HAP-1 (cell line): ENCODE measurements at places on chromosomes 1 and 21.

DNA sequence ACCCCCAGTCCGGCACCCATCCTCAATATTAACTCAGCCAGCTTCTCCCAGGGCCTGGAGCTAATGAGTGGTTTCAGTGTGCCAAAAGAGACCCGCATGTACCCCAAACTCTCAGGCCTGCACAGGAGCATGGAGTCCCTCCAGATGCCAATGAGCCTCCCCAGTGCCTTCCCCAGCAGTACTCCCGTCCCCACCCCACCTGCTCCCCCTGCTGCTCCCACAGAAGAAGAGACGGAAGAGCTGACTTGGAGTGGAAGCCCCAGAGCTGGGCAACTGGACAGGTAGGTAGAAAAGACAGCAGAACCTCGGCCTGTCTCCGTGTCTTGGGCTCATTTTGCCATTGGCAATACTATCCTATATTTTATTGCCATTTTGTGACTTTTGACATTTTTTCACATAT is 45.4 kb upstream of the IPO9 start:
- no peak for DNase-seq

GRCh38 chr1:187696073-187696472 is 867.3 kb downstream of the PLA2G4A start:
- no peak for DNase-seq

- DNase-seq: no peak
Observed at GRCh38 chr1:59718064-59718988, 96.4 kb upstream of the HOOK1 start.

DNA sequence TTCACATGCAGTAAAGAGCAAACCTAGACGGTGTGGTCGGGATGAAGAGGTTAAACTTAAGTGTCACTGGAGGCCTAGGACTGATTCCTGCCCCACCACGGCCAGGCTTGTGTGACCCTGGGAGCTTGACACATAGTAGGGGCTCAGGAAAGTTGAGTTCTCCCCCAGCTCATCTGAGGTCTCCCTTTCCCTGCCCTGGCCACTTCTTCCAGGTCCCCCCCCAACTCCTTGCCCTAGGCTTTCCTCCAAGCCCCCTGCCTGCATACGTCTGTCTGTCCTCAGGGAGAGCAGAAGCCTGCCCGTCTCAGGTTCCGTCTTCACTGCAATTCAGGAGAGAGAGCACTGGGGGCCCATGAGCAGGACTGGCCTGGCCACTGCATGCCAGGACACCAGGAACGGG is 225.8 kb downstream of the PTPRU start:
- DNase-seq: no peak

- DNase-seq: no peak
Observed at GRCh38 chr1:3072391-3073185, 3.6 kb downstream of the PRDM16 start.

GRCh38 chr1:242004751-242005495 is 6.0 kb upstream of the MAP1LC3C start:
- DNase-seq: peak; percentile 23

GRCh38 chr1:221419513-221420095 is 322.3 kb downstream of the DUSP10 start:
- no peak for DNase-seq

GRCh38 chr1:116754198-116754977 is at the start of gene CD2:
TSS of gene CD2 (plus strand) at chr1:116754430. CDS start at chr1:116754493, 63 bp downstream.
- DNase-seq: no peak

GRCh38 chr1:232949636-232950196 is 695 bp upstream of the NTPCR start:
- DNase-seq: no peak

DNA sequence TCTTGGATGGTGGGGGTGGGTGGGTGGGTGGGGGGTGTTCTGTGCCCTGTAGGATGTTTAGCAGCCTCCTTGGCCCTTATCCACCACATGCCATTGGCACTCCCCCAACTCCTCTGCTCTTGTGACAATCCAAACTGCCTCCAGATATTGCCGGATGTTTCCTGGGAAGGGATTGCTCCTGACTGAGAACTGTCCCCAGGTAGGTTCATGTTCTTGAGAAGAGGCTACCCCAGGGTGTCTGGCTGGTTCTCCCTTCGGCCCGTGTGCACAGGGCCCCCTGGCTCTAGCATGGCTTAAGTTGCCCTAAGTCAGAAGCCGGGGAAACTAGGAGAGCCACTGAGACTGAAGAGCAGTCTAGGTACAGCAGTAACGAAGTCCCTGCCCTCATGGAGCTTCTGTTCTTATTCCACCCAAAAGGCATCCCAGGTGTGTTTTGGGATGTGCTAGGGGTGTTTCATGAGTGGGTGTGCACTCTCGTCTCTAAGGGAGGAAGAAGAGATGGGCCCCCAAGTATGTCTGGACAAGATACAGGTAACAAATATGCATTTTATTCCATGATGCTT is 19.8 kb upstream of the THRAP3 start:
- DNase-seq: no peak

DNA sequence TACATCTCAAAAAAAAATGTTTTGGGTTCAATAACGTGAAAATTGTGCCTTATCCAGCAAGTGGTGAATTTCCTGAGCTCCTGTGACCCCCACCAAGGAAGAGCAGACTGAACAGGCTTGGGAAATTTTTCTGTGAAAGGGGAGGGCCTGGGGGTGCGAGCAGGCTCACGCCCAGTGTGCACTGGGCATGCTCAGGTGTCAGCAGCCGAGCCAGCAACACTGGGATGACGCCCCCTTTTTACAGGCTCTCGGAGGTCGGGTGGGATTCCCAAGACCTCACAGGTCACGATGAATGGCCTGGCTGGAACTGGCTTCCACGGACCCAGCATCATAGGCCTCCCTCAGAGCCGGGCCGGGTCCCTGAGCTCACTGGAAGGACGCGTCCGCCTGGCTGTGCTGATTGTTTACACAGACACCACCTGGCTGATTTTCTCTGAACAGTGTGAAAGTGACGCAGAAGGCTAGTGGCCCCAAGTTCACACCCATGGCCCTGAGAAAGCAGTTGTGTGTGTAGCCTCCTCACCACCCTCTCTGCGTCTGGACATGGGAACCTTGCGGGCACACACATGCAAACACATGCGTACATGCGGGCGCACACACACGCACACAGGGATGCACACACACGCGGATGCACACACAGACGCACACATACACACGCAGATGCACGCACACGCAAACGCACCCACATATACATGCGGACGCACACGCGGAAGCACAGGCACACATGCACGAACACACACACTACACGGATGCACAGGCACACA is 9.2 kb downstream of the CSTB start:
- DNase-seq: no peak

- no peak for DNase-seq
Observed at GRCh38 chr1:221449801-221450470, 292.0 kb downstream of the DUSP10 start.

DNA sequence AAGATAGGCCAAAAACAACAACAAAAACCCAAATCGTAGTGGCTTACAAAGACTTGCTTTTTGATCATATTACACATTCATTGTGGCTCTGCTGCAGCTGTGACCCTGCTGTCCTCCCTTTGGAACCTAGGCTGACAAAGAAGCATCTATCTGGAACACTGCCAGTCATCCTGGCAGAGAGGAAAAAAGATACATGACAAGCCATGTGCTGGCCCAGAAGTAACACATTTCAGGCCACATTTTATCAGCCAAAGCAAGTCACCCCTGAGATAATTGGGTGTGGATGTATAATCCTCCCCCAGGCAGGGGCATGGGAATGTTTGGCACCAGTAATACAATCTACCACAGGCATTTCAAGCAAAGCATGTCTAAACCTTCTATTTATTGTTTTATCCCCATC is 37.2 kb upstream of the AGO1 start:
- no peak for DNase-seq

DNA sequence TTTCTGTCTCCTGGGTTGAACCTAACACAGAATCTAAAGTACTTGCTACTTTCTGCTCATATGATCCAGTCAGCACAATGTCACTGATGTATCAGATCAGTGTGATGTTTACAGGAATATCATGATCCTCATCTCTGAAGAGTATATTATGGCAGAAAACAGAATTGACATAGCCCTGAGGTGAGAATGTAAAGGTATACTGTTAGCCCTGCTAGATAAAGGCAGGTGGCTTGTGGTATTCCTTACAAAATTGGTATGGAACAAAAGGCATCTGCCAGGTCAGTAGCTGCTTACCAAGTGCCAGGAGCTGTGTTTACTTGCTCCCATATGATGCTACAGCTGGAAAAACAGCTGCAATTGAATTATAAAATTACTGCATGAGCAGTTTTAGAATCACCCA is 30.5 kb downstream of the AADACL4 start:
- no peak for DNase-seq

DNA sequence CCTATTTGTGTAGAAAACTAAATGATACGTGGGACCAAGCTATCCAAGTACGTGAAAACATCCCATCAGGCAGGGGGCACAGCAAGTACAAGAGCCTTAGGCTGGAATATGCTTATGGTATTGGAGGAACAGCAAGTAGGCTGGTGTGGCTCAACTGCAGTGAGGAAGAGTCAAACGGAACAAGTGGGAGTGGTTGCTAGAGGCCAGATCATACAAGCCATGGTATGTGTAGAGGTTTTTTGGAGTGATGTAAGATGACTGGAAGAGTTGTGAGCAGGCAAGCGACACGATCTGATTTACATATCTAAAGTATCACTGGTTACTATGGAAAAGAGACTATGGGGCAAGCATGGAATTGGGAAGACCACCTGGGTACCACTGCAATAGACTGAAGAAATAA is 27.8 kb downstream of the ELK4 start:
- DNase-seq: no peak

DNA sequence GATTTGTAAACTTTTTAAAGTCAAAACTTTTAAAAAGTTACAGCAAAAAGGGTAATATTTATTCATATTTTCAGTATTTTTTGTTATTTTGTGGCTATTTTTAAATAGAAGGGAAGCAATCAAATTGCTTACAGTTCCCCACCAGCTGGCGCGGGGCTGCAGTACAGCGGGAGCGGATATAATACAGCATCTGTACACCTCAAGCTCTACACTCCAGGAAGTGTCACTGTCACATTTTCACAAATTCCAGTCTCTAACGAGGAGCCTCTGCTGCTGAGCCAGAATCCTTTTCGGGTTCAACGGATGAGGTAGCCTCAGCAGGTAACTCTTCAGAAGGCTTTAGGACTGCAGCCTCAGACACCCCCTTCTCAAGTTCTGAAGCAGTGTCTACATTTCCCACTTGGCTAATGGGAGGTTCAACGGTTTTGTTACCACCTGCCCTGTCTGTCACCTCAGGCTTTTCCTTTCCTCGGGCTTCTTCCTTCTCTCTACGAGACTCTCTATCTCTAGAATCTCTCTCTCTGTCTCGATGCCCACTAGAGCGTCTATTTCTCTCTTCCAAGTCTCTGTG is 11.7 kb downstream of the SOD1 start:
- DNase-seq: no peak

GRCh38 chr1:243746751-243747150 is 103.3 kb downstream of the AKT3 start:
- DNase-seq: peak; percentile 60

DNA sequence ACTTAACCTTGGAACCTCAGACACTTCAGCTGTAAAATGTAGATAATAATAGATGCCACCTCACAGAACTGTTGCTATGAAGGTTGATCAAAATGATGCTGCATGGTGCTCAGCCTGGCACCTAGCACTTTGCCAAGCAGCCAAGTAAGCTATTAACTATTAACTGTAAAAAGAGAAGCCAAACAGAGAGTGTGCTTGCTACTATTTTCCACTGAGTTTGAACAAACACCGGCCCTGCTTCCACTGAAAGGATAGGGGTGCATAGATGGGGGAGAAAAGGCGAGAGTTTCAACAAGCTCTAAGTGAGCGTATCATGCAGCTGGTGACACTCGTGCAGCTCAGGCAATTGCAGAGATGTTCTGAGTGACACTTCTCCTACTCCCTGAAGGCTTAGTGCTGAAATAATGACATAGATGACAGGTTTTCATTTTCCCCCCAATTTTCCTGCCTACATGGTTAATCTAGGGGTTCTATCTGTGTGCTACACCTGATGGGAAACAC is 78.2 kb downstream of the GPR88 start:
- no peak for DNase-seq

DNA sequence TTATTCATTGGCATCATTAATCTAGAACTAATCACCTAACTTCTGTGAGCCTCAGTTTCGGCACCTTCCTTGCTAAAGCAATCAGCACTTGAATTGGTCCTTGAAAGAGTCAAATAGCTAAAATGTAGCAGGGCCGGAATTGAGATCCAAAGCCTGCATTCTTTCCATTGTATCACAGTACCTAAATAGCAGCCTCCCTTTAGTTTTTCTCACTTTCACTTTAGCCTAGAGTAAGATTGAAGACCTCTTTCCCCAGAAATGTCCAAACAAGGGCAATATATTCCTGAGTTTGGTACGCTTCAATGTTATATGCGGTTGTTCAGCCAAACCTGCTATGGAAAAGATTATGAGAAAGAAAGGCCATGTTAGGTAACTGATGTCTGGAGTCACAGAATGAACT is 121.9 kb upstream of the BMP8A start:
- no peak for DNase-seq

DNA sequence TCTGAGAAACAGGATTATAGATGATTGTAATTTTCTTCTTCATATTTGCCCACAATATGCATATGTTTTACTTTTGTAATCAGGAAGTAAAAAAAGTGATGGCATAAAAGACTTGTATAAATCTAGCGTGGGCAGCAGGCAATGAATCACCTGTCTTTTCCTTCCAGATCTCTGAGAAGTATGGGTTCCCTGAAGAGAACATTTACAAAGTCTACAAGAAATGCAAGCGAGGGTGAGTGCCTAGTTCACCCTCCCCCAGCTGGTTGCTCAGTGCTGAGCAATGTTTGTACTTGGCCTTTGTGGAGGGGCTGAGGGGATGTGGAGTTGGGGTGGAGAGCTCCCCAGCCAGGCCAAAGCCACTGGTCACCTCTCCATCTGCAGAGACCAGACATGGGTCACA is 30.7 kb downstream of the GRHL3 start:
- DNase-seq: no peak

- no peak for DNase-seq
Observed at GRCh38 chr1:25649505-25650288, 33.1 kb downstream of the MAN1C1 start.

DNA sequence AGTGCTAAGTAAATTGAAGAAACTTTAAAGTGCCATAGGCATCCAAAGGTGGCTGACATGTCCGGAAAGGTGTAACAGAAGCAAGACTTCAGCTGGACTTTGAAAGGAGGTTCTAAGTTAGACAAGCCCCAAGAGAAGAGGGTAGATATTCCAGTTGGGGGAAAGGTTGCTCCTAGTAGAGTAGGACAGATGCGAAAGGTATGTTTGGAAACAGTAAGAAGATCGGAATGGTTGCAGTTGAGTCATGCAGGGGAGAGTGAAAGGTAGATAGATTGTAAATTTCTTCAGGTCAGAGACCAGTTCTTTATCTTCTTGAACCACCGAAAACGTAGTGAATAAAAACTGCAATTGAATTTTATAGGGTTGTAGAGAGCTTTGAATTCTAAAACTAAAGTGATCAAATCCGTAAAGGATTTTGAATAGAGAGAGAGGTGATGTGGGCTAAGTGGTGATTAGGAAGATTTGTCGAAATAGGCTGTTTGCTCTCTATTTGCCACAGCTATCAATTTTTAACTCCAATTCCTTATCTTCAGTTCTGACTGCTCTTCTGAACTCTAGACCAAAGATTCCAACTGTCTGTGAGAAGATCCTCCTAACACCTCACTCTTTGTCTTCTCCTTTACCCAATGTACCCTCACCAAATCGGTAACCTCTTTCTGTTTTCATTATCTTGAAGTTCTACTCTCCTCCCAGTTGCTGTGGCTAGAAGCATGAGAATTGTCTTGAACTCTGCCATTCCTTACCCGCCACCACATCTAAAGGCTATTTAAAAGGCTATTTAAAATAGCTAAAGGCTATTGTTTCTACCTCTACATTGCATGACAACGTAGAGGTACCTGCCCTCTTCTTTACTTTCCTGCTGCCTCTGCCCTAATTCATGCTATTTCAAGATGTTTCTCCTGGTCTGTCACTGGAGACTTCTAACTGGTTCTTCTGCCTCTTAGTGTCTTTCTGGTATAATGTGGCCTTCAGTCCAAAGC is 16.7 kb downstream of the MACF1 start:
- DNase-seq: no peak
